Left renal cortex interstitium (tissue), 4 donors: ENCODE measurements at places on chromosomes 6 and 20.

- DNase-seq = no peak
These were observed 17.2 kb upstream of the HCK start for GRCh38 chr20:32034581-32035425.

DNA sequence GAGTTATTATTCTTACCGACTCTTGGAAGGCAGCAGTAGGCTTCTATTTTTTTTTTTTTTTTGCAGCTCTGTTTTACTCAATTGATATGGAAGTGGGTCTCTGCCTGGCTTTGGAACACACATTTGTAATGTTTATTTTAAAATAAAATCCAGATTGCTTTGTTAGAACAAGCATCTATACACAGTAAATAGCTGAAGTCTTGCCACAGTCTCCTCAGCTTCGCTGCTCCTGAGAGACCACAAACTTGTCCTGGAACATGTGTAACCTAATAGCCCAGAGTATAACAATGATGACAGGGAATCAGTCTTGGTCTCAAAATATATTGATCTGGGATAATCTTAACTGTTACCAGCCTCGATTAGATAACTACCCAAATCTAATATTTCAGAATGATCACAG lies 299.8 kb upstream of the NOX3 start:
- no peak for DNase-seq

DNA sequence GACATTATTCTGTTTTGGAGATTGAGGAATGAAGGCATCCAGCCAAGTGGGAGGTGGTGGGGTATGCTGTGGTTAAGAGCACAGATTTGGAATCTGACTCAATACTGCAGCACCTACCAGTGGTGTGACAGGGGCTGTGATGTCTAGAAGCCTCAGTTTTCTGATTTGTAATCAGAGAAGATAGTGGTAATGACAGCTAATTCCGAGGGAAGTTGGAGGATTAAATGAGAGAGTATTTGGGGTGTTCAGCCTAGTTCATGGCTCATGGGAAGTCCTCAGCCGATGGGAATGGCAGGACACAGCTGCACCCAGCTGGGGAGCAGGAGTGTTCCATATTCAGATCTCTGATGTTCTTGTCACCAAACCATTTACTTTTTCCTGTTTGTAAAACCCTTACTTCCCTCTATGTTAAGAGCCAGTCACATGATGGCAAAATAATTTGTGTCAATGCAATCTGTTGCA lies 9.3 kb downstream of the SLC9A8 start:
- DNase-seq = no peak

GRCh38 chr20:63082939-63083735 lies 76.4 kb upstream of the BHLHE23 start:
- no peak for DNase-seq

DNA sequence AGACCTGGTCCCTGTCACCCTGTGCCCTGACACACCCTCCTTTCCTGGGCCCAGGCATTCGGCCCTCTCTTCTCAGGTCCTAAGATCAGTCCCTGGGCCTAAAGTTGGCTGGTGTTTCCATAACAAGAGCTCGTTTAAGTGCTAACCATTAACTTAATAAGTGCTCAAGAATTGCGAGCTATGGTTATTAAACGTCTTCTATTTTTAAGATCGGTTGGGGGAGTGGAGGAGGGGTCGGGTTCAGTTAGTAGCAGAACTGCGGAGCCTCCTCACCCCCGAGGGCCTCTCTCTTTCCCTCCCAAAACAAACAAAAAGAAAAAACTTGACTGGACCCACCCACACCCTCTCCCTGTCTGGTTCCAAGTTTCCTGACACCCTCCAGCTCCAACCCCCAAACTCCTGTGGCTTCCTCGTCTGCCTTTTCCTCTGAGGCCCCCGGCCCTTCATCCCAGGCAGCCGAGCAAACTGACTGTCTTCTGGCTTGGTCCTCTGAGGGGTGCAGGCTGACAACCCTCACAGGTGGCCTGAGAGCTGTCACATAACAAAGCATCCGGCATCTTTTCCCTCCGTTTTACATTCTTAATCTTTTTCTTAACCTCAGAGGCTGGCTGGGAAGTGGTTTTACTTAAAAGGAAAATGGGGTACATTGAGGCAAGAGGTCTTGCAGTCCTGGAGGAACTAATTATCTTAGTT lies 2.0 kb downstream of the STK35 start:
- no peak for DNase-seq

- peak; percentile 30 for DNase-seq
These were observed 654.5 kb upstream of the PTCHD4 start for GRCh38 chr6:48765352-48765961.

DNA sequence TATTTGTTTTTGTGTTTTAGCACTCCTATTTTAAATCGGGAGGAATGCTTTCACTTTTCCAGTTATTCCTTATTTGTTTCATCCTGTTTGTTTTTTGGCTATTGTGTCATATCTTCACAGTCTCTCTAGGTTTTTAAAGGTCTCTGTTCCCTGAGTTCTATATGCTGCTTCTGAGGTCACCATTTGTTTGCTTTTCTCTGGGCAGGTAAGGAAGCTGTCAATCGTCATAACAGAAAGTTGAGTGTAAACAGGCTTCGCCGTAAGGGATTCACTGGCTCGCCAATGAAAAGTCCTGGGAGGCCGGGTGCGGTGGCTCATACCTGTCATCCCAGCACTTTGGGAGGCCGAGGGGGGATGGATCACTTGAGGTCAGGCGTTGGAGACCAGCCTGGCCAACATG lies 48.7 kb upstream of the RPS6KA2 start:
- DNase-seq = no peak

DNA sequence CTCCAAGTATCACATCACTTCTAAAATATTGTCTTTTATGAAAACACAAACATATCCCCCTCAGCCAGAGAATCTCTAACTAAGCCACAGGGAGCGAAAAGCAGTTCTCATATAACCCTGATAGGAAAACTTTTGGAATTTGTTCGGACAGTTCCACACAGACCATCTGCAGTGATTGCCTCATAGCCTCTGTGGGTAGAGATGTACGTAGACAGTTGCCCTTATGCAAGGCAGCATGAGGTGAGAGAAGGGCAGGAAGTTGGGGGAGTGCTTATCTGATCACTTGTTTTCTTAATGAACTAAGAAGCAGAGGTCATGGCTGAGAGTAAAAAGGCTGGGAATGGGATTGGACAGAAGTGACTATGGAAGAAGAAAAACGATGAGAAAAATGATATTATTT lies 39.6 kb downstream of the SLC23A2 start:
- no peak for DNase-seq

DNA sequence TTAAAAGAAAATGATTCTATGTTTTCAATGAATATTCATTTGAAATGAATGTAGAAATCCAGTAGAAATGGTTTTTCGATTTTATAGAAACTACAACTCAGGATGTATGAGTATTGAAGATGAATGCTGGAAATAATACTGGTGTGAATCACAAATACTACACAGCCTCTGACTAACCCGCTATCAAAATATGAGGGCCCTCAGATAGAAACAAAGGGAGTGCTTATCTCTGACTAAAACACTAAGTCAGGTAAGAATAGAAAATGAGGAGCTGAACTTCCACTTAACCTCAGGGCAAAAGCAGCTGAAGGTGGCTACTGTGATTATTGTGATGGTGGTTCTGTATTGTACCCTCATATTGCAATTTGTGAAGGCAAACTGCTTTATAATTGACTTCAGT lies 220.9 kb upstream of the RNF217 start:
- no peak for DNase-seq

DNA sequence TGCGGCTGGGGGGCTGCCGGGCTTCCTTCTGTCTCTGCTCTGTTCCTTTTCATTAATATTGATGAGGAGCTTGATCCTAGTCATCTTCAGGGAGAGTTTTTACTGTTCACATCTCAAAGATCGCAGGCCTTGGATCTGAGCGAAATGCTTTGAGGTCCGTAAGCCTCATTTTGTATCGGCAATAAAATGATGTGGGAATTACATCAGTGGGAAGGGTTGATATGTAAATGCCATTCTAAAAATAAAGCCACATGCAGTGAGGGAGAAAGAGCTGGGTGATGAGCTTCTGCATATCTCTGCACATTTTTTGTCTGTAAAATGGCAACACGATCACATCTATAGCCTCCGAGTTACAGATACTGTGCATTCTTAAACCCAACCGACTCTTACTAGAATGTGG lies 24.9 kb downstream of the CDH26 start:
- no peak for DNase-seq

GRCh38 chr6:165635965-165636364 lies 27.1 kb downstream of the PDE10A start:
- DNase-seq = no peak

GRCh38 chr20:20251317-20251716 lies 116.6 kb upstream of the INSM1 start:
- DNase-seq = no peak

DNA sequence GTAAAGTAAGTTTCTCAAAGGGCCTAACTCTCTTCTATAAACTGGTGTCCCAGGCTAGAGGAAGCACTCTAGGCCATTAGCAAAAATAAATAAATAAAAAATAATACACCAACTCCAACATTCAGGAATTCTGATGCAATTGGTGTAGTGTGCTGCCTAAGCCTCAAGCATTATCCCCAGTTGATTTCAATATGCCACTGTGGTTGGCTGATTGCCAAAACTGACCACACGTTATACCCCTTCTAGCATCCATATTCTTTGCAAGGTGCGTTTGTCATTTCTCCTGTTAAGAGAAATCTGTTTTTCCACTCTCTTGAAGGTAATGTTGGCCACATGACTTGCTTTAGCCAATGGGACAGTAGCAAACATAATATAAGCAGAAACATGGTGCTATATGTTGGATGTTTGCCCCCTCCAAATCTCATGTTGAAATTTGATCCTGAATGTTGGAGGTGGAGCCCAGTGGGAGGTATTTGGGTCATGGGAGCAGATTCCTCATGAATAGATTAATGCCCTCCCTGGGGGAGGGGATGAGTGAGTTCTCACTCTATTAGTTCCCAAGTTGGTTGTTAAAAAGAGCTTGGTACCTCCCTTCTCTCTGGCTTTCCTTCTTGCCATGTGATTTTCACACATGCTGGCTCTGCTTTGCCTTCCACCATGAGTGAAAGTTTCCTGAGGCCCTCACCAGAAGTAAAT lies 71.9 kb upstream of the PLCB4 start:
- no peak for DNase-seq

DNA sequence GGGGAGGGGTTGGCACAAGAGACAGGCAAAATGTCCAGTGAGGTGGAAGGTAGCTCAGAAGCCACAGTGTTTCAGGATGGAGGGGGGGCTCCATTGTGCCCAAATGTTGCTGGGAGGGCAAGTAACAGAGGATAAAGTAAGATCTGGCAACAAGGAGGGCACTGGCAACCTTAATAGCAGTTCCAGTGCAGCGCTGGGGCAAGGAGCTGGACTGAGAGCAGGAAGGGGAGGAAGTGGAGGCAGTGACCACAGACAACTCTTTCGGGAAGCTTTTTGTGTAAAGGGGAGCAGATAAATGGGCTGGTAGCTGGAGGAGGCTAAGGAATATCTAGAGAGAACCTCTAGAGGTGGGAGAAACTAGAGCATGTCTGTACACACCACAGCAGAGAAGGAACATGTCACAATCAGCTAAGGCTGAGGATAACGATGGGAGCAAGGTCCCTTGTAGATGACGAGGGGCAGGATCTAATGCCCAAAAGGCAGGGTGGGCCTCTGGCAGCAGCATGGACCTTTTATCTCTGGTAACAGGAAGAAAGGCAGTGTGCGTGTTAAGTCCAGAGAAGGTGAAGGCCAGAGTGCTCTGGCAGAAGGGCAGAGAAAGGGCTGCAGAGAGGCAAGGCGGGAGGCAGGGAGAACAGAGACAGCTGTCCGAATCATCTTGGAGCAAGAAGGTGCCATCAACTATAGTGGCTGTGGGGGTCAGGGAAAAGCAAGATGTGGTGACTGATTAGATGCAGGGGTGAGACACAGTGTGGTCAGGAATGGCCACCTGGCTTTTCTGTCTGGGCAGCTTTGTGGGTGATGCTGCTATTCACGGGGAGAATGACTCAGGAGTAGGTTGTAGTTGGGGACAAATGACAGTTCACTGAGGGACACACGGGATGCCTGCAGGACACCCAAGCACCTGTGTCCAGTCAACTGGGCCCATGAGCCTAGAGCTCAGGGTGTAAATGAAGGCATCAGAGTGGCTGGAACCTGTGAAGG lies 17.4 kb downstream of the TMEM242 start:
- DNase-seq = no peak

GRCh38 chr6:3789018-3789895 lies 37.7 kb upstream of the PXDC1 start:
- no peak for DNase-seq

- DNase-seq = peak; percentile 14
These were observed 140.4 kb downstream of the SAMD5 start for GRCh38 chr6:147648916-147649315.

GRCh38 chr6:1227935-1228753 lies 83.8 kb upstream of the FOXQ1 start:
- DNase-seq = no peak

DNA sequence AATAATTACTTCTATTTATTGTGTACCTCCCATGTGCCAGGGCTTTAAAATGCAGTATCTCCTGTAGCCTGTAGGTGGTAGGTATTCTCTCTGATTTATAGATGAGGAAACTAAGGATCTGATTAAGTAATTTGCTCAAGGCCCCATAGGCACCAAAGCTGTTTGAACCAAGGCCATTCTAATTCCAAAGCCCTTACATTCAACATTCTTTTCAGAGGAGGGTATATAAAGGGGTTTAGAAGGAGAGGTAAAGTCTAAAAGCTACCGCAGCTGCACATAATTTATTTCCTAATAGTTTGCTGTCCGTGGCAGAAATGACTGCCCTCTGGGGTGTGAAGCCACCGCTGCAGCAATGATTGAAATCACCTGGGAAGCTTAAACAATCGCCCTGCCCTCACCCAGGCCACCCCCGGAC lies 95.0 kb upstream of the FAM8A1 start:
- no peak for DNase-seq

- DNase-seq = no peak
These were observed 1.4 kb upstream of the RNASET2 start for GRCh38 chr6:166957805-166958076.

DNA sequence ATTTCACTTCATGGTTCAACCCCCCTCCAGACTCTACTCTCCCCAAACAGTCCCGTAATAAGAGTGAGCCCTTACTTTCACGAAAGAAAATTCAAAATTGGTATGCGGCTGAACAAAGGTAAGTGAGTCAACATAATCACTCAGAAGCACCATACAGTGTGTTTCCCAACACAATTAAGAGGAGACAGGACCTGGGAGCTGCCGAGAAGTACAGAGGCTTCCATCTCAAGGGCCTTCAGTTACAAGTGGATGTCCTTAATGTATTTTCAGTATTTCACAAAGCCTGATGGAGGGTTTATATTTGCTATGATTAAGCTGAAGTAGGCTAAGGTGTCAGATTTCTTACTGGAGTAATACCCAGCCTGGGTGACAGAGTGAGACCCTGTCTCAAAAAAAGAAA lies 51.1 kb downstream of the MYO6 start:
- DNase-seq = no peak

GRCh38 chr6:42530296-42530695 lies 33.5 kb upstream of the UBR2 start:
- DNase-seq = no peak
